AG04450 (cell line): ENCODE measurements at places on chromosomes 7 and 10. TPM values are rescaled to one million over a fixed set of nuclear protein-coding genes. Genes with fewer than 3 reads are reported as not detected.

ABCC2 gene
- polyA plus RNA-seq = 0.29 and 1.2 TPM in 2 replicates

CPN1 gene
- polyA plus RNA-seq = not detected in 2 replicates

SPOCK2 gene
- 0.02 and 0.16 TPM in 2 replicates for polyA plus RNA-seq

- DNase-seq = no peak
These were observed 46.3 kb downstream of the TAS2R16 start for GRCh38 chr7:122949186-122949585.

DNA sequence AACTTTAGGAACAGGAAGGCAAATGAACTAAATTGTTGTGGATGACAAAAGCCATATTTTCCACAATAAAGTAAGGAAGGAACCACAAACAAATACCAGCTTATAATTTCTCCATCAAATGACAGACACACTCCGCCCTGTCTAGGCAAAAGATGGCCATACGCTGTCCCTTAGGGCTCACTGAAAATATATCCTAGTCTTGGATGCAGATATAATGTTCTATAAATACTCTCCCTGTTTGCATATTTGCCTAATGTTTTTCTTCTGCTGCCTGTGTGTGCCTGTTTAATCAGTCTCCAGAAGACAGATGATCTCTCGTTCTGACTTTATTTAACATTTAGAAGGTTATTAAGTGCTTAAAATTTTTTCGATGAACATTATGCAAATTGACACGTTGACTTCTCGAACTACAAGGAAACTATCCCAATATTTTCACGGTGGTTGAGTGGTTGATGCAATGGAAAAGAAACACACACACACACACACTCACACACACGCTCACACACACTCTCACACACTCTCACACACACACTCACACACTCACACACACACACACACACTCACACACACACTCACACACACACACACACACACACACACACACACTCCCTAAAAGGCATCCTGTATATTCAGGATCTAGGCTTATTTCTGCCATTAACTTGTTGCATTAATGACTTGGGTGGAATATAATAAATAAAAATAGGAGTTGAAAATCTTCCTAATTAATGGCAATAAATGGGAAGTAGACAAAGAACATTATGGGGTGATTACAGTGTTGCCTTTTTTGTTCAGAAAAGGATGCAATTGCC lies 297.1 kb downstream of the PRPF18 start:
- DNase-seq = no peak

GRCh38 chr10:91286572-91286971 lies 66.1 kb downstream of the PCGF5 start:
- no peak for DNase-seq

- DNase-seq = no peak
These were observed 59.4 kb upstream of the NAMPT start for GRCh38 chr7:106344211-106344610.

DNA sequence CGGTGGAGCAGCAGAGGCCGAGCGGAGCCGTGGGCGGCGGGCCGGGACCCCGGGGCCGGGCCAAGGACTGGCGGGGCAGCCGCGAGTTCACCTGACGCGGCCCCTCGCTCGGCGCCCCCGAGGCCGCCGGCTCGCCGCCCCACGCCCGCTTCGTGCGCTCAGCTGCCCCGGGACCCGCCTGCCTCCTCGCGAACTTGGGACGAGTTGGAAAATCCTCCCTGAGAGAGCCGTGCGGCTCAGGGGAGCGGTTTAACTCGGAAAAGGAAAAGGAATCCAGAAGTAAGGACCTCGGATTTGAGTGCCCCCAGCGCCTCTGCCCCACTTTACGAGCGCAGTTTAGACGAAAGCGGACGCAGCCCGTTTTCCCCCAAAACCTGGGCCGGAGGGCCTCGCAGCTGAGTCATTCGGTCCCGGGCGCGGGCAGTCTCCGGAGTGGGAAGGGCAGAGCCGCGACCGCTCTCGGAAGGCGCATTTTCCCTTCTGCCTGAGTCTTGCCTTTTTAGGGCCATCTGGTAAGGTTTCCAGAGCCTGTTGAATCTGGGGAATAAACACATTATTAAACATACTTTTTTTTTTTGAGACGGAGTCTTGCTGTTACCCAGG lies 744 bp downstream of the CREM start:
- peak; percentile 18 for DNase-seq

DNA sequence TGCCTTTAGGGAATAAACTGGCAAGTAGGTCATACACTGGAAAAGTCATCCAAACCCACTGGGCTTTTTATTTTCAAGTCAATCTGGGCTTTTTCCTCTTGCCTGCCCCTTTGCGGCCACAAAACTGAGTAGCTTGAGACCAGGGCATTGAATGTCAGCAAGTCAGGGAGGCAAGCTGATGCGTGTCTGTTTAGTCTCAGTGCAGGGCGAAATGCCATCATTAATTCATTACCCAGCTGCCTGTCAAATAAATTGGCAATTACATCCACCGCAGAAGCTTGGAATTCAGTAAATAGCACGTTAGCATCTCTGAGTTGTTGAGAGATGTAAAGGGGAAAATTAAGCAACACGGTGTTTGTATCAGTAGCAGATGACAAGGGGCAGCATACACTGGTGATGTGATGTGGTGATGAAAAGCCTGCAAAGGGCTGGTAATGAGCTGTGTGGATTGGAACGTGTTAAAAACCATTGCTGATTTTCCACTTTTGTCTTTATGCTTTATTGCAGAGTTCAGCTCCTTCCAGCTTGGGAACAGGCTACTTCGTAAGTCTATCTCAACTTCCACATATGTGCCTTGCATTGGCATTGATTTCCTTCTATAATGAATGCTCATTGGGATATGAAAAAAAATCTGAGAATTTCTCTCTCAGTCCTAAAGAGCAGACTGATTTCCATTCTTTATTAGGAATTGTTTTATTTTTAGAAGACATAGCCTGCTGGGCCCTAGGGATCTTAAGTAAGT lies 535.9 kb downstream of the AUTS2 start:
- no peak for DNase-seq

DNA sequence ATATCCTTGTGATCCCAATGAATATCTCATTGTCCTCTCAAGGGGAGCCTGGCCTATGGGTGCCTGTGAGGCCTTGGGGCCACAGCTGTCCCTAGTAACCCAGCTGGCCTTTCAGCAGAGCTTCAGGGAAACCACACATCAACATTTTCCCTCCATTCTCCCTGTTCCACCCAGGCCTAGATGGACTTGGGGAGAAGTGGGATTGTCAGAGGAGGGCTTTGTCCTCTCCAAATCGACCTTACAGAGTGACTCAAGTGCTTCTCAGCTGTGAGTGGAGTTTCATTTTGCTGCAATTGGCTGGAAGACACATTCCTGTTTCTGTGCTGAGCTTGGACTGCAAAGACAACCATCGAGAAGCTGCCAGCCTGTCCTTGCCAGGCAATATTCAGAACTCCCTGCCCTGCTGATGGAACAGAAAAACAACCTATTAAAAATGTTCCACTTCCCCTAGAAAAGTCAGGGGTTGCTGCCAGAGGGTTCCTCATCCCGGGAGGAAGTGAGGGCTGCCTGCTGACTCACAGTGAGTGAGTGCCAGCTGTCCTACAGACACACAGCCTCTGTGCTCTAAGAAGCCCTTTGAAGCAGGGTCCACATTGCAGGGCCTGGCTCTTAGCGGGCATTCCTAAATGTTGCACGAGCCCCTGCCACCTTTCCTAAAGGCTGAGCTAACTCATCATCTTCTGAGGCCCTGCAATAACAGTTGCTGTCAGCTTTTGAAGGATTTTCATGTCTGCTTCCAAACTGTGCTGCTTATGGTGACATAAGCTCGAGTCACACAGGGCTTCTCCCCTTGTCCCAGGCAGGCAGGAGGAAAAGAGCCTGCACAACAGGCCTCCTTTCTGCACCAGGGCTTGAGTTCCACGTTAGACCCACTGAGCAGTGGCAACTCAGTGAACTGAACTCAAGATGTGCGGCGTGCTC lies 20.5 kb downstream of the STRA8 start:
- DNase-seq = peak; percentile 11

DNA sequence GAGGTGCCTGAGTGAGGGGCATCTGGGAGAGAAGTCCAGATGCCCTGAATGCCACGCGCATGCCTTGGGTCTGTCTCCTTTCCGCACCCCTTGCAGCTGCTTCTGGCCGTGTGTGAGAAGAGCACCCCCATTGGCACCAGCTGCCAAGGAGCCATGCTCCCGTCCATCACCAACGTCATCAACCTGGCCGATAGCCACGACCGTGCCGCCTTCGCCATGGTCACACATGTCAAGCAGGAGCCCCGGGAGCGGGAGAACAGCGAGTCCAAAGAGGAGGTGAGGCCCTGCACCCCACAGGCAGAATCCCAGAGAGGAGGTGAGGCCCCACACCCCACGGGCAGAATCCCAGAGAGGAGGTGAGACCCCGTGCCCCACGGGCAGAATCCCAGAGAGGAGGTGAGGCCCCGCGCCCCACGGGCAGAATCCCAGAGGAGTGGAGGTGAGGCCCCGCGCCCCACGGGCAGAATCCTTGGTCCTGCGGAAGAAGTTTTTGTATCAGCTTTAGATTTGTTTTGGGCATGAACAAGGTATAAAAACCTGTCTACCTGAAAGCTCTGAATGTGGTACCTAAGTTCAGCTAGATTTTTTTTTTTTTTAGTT lies 91.8 kb downstream of the TRRAP start:
- no peak for DNase-seq

- peak; percentile 27 for DNase-seq
These were observed 26.9 kb downstream of the ASAH2 start for GRCh38 chr10:50224330-50224952.

- no peak for DNase-seq
These were observed 4.9 kb upstream of the RRP12 start for GRCh38 chr10:97406064-97406463.

DNA sequence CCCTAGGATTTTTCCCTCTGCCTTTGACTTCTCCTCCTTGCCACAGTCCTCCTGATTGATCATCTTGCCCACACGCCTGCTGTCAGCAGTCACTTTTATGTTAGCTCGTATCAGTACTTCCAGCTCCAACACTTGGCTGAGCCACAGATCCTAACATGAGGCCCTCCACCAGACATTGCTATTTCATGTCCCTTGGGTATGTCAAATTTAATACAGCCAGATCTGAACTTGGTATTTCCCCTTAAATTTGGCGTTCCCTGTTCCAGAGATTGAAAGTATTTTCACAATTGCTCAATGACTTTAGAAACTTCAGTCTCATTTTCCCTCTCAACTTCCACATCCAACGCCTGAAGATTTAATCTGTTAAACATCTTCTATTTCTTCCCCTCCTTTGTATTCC lies 140.4 kb downstream of the RNLS start:
- DNase-seq = no peak

- no peak for DNase-seq
These were observed 61.3 kb downstream of the PIP4K2A start for GRCh38 chr10:22652988-22653481.

- DNase-seq = peak; percentile 24
These were observed 70.9 kb downstream of the GCC1 start for GRCh38 chr7:127514499-127514898.
